Activated T-cell treated with anti-CD3 and anti-CD28 coated beads, Interleukin-2, amount 50 U/mL, for 24 hours (primary cell): ENCODE measurements at places on chromosomes 1 and 21.

DNA sequence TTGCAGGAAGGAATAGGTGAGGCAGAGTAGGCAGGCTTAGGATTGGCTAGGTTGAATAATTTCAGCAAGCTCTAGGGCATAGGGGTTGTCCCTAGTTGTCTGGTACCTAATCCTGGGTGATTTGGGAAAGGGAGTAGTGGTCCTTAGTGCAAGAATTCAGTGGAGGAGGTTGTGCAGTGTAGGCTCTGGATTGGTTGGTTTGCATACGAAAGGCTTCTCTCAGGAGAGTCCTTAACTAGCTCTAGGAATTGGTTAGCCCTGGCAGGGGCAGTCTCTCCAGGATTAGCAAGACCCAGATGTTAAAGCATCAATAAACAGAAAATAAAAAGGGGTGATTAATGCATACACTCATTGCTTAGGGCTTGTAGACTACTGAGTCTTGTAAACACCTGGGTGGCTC is 9.6 kb upstream of the CD101 start:
- no peak for DNase-seq

GRCh38 chr1:30446508-30446907 is 276.9 kb downstream of the MATN1 start:
- DNase-seq, result no peak

DNA sequence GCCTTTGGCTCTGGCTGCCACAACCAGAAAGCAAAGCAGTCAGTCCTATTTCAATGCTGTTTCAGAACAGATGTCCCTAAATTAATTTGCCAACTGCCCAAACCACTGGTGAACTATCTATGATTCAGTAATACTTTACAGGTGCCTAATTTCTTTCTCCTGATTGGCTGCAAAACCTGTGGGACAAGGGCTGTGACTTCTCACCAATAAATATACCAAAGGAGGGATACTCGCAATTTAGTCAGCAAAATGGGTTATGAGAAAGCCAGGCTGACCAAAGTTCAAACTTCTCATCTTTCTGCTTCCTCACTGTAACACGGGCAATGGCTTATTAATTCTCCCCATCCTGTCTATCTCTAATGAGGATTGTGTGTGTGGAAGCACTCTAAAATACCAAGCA is 12.8 kb downstream of the GPN2 start:
- DNase-seq, result no peak

- no peak for DNase-seq
Observed at GRCh38 chr1:9701665-9702064, 50.1 kb downstream of the PIK3CD start.

DNA sequence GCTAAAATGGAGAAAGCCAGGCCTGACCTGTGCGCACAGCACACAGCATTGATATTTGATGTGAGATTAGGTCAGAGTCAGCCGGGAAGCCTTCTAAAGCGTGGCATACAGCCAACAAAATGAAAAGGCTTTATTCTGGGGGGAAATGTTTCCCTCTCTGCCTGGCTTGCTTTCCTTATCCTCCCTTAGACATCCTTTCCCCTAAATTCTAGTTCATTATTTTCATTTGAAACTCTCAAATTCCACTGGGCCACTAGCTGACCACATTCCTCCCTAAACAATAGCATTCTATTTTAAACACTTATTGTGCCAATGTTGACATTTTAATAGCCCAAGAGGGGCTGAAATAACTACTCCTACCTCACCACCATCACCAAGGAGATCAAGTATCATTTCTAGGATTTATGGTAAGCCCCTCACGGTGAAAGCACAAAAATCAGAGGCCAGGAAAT is 49.4 kb downstream of the LEPR start:
- no peak for DNase-seq
